ENCODE measurements at places on chromosomes 2 and 18.

DNA sequence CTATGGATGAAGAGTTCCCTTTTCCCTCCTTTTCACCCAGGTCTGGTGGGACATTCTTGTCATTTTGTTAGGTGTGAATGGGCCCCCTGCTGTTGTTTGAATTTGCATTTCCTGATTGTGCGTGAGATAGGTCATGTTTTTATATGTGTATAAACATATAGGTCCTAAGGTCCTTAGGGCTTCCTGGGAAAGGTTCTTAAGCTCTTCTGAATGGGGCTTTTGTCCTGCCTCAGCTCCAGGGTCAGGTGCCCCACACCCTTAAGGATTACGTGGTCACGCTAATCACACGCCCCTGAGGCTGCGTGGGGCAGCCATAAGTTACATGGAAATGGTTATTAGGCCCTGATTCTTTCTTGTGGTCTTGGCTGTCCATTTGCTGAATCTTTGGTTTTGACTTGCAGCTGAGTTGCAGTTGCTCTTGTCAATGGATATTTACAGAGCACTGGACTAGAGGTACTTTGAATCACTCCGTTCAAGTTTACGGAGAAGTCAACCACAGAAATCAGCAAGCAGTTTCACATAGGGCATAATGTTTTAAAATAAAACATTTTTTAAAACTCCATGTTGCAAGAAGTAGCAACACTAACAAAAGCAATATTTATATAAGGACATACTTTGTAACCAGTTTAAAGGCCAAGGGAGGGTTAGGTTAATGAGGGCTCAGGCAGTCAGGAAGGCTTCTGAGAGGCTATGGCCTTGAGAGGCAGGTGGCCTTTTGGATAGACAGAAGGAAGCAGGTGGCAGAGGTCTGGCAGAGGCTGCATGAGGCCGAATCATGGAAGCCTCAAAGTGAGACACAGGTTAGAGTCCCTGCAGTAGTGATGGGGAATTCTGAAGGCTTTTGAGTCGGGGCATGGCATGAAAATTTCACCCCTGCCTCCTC is 24.2 kb downstream of the LIPG start:
- no peak overlapping the region for H3K27ac ChIP-seq
- H3K27me3 ChIP-seq, result peaks cover 17% of the 10 kb centered on the region
- H3K36me3 ChIP-seq, result no peaks in the 10 kb centered on the region

DNA sequence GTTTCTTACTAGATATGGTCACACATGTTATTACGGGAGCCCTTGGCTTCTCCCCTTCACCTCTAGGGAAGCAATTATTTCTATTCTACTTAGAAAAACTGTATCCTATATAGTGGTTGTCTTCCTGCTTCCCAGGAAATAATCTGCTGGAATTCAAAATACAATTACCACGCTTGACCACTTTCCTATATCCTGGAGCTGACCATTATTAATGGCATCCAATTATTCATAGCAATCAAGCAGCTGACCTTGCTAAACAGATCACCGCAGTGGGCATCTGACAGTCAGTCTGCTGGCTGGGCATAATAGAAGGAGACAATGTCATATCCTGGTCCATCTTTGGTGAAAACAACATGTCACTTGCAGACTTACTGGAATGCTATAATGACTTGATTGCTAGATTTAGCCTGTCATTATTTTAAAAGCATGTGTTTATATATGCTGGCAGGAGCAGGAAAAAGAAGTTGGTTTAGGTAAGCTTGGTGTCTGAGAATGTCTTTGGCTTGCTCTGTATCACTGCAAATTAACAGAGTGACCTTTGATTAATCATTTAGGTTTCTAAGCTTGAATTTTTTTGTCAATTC is 325.6 kb upstream of the FAM98A start:
- no peaks in the 10 kb centered on the region for H3K4me1 ChIP-seq
- no peak overlapping the region for H3K27ac ChIP-seq
- H3K27me3 ChIP-seq, result no peaks in the 10 kb centered on the region
- DNase-seq, result no peak
- H3K36me3 ChIP-seq, result no peaks in the 10 kb centered on the region

GRCh38 chr18:42068030-42068429 is 113.0 kb downstream of the PIK3C3 start:
- H3K27me3 ChIP-seq, result no peaks in the 10 kb centered on the region
- H3K27ac ChIP-seq, result no peak overlapping the region
- no peaks in the 10 kb centered on the region for H3K4me1 ChIP-seq

DNA sequence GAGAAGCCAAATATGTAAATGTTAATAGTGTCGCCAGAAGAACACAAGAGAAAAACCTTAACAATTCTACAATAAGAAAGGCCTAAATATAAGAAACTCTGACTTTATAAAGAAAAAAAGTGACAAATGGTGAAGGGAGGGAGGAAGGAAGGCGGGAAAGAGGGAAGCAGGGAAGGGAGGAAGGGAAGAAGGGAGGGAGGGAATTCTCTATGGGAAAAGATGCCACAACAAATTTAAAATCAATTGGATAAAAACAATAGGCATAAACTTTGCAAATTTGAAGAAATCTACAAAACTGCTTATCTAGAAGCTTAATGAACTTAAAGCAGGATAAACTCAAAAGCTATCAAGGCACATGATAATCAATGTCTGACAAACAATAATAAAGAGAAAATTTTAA is 16.9 kb downstream of the NBAS start:
- H3K4me3 ChIP-seq, result no peak overlapping the region
- H3K36me3 ChIP-seq, result peaks cover 7% of the 10 kb centered on the region
- no peaks in the 10 kb centered on the region for H3K27me3 ChIP-seq
- no peak for DNase-seq
- H3K27ac ChIP-seq, result no peak overlapping the region
- no peaks in the 10 kb centered on the region for H3K4me1 ChIP-seq

GRCh38 chr2:239018271-239019182 is 170.6 kb downstream of the TWIST2 start:
- H3K27me3 ChIP-seq, result peaks cover 25% of the 10 kb centered on the region
- H3K4me3 ChIP-seq, result no peak overlapping the region
- no peaks in the 10 kb centered on the region for H3K36me3 ChIP-seq
